Mesenteric fat pad (tissue), 1 donor: ENCODE measurements at places on chromosomes 11 and 22.

- DNase-seq, result no peak
These were observed 1086.3 kb downstream of the FAM181B start for GRCh38 chr11:81647374-81647773.

DNA sequence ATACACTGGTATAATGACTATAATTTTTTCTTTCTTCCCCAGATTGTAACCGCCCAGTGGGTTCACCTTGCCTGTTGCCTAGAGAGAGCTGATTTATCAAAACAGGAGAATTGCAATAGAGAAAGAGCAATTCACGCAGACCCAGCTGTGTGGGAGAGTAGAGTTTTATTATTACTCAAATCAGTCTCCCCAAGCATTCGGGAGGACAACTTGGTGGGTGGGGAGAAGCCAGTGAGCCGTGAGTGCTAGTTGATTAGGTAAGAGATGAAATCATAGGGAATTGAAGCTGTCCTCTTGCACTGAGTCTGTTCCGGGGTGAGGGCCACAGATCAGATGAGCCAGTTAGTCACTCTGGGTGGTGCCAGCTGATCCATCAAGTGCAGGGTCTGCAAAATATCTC is 73.2 kb downstream of the SLC35F2 start:
- DNase-seq, result no peak

DNA sequence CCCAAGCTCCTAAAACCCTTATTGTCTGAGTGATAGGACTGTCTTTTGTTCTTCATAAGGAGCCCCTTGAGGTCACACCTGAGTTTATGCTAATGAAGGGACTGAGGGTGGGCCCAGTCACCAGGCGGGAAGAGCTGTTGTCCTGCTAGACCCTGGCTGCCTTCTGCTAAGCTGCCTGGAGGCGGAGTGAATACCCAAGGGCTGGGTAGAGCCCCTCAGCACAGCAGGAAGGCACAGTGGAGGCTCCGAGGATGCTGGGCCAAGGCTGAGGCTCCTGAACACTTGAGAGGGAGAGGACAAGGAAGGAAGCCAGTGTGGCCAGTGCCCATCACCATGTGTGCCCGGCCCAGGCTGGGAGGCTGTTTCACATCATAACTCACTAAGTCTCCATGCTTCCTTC is 4.8 kb upstream of the PHF21B start:
- no peak for DNase-seq

GRCh38 chr11:20715464-20715863 is 46.1 kb downstream of the NELL1 start:
- DNase-seq, result no peak

- DNase-seq, result no peak
These were observed 607.4 kb downstream of the NTM start for GRCh38 chr11:131977854-131978253.

DNA sequence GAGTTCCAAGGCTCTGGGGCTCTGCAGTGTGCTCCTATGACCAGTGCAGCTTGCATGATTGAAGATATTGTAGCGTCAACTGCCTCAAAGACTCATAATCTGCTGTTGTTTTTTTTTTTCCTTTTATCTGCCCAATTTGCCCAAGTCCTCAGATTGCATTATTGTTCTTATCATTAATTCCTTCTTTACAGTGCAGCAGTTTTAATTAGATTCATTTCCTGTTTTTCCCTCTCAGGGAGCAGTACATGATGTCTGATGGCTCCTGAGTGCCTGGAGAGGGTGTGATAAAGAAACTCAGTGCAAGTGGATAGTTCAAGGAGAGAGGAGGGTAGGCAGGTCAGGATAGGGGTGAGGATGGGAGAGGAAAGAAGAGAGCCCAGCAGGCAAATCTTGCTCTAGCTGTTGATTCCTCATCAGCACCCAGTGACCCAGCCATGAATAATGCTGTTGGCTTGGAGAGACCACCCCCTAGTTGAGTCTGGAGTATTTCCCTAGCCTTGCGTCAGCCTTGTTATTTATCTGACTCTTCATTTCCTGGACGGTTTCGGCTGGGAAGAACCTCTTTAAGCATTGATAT is 219.6 kb upstream of the SESN3 start:
- no peak for DNase-seq

DNA sequence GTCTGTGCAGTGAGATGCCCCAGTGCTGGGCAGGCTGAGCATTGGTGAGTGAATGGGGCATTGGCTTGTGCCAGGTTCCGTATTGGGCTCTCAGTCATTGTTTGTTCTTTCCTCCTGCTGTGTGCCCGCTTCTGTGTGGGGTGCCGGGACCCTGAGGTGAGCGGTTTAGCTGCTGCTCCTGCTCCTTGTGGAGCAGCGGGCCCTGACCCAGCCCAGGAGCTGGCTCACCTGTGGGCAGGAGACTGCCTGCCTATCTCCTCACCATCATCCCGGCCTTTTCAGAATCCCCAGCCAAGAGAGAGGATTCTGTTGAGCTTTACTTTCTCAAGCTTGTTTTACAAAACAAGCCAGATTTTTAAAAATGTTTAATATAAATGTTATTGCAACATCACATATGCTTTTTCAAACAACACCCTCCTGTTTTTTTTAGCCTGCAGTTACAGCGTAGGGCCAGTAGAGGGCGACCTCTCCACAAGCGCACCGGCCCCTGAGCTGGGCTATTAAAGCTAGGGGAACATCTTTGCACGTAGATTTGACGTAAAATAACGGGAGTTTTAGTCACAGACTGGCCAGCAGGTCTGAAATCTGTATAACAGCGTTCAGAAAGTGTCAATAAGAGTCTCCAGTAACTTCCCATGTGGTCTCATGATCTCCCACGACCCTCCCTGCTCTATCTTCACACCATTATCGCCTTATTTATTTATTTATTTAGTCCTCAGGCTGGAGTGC is 25.1 kb upstream of the RELT start:
- DNase-seq, result no peak

DNA sequence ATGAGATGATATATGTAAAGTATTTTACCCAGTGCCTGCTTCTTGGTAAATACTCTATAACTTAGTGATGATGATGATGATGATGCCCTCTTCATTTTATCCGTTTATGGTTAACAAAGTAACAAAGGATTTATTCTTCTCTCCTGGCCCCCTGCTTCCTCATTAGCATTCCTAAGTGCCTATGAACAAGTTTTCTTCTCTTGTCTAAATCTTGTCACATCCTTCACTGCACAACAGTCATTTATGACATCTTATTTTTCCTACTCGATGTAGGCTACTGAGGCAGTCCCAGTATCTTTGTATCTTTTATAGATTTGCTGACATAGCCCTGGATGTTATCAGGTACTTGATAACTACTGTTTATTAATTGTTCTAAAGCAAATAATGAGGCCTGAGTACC is 754.4 kb upstream of the ARHGAP42 start:
- DNase-seq, result no peak

DNA sequence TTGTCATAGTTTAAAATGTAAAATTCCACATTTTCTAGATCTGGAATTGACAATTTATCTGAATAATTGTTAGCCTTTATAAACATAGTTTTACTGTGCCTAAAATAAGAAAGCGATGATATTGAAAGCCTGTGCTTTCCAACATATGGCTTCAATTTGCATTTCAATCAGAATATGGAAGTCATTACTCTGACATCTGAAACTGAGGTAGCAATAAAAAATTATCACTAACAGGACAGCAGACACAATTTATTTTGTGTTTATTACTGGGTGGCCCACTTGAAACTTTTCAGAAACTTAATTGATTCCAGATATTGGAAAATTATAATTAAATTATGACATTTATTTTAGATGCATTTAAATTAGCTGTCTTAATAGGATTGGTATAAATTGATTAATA is 78.5 kb downstream of the TMEM135 start:
- DNase-seq, result no peak

DNA sequence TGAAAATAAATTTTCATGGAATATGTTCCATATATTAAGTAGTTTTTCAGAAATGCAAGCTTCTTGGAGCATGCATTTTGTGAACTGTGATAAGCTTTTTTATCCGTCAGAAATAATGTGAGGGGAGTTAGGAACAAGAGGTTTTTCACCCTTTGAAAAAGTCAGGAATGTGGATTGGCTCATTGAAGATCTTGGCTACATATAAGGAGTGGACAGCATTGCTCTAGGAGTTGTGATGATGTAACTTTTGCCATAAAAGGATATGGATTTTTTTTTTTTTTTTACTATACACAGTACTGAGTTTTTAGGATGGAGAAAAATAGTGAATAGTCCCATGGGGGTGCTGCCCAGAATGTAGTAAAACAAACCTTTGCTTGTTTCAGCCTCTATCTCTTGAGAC is 180.2 kb downstream of the NAV2 start:
- no peak for DNase-seq

- no peak for DNase-seq
These were observed 24.6 kb upstream of the LRRC32 start for GRCh38 chr11:76695133-76695532.

DNA sequence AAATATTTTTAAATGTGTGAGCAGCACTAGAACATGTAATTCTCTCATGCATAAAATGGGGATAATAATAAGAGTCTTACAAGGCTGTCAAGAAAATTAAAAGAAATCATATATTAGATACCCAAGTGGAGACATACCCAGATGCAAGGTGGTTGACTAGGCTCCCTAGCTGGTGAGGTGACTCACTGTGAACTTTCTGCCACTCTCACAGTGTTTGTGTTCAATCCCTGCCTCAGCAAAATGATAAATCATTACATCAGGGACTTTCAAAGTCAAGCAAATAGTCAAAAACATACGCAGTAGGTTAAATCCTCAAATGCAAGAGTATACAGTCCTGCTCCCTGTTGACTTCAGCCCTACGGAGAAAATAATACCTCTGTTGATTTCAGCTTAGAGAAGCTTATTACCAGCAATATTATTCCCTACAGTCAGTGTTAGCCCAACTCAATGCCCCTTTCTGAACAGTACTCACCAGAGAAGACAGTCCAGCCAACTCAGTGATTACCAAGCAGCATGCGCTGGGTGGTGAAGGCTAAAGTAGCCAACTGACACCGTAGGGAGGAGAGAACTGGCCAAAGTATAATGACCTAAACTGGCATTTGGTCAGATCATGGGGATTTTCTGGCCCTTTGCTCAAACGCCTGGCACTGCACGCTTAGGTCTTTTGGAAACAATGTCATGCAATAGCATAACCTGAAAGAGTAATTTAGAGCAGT is 73.1 kb upstream of the BARX2 start:
- DNase-seq, result no peak

- DNase-seq, result no peak
These were observed 21.1 kb downstream of the RTN4R start for GRCh38 chr22:20247010-20247505.

DNA sequence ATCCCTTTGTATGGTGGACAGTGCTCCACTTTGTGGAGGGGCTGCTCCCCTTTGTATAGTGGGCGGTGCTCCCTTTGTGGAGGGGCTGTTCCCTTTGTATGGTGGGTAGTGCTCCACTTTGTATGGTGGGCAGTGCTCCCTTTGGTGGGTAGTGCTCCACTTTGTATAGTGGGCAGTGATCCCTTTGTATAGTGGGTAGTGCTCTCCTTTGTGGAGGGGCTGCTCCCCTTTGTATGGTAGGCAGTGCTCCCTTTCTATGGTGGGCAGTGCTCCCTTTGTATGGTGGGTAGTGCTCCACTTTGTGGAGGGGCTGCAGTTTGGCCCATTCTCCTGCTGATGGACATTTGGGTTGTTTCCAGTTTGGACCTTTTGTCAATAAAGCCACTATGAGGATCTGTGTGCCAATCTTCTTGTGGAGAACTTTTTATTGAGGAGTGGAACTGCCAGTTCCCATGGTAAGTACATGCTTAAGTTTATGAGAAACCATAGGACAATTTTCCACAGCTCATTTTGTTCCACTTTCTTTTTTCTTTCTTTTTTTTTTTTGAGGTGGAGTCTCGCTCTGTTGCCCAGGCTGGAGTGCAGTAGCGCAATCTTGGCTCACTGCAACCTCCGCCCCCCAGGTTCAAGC is 4.6 kb upstream of the TALDO1 start:
- DNase-seq, result no peak

GRCh38 chr11:17635551-17635938 is 83.8 kb upstream of the MYOD1 start:
- DNase-seq, result no peak

GRCh38 chr11:113685654-113686359 is 20.3 kb downstream of the TMPRSS5 start:
- no peak for DNase-seq

- no peak for DNase-seq
These were observed 183.9 kb downstream of the CEP164 start for GRCh38 chr11:117511483-117511930.

DNA sequence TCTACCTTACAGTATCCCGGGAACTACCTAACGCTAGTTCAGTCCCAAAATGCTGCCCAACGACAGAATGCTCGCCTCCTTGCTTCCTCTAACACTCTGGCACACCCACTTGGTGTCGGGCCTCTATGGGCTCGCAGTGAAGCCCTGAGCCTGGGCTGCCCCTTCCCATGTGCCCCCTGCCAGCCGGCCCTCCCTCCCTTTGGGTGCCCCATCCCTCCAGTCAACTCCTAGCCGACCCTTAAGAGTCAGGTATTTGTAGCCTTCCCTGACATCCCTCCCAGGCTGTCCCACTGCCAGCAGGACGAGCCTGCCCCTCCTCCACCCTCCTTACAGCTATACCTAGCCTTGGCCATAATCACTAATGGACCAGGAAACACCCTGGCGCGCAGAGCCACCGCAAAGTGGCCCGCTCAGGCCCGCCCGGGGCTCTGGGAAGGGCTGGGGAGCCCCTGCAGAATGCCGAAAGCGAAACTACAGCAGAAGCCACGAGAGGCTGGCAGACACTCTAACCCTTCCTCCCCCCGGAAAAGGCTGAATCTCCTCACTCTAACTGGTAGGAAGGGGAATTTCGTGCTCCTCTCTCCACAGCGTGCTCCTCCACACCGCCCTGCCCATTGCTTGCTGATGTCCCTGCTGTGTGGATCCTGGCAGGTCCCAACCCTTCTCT is 8.2 kb downstream of the CBX7 start:
- DNase-seq, result no peak

DNA sequence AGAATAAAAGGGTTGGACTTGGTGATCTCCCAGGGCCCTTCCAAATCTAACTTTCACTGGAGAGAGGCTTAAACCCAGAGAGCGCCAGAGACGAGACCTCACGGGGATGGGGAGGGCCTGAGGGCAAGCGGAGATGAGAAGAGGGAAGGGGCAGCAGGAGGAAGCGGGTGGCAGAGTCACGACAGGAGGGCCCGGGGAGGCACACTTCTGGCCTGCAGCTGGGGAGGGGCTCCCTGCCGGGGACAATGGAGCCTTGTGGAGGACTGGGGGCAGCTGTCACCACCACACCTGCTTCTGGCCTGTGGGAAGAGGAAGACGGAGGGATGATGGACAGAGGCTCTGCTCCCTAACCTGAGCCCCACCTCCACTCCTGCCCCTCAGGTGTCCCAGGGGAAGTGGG is 40.2 kb downstream of the PDE2A start:
- no peak for DNase-seq
